ENCODE measurements at places on chromosomes 5 and 9.

DNA sequence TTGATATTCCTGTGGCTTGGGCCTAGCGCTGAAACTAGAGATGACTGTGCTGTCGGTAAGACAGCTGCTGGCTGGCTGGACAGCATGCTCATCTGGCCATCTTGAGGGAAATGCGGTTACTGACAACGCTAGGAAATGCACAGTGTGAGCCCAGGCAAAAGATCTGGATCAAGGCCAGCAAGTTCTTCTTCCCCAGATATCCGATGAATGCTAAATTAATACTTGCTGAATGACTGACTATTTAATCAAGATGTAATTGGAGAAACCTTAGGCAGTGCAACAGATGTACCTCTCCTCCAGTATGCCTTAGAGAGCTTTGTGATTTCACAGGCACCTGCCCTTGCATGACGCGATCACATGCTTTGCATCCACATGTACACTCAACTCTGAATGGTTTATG, 659.1 kb downstream of the EFNA5 start:
- no peak for DNase-seq

DNA sequence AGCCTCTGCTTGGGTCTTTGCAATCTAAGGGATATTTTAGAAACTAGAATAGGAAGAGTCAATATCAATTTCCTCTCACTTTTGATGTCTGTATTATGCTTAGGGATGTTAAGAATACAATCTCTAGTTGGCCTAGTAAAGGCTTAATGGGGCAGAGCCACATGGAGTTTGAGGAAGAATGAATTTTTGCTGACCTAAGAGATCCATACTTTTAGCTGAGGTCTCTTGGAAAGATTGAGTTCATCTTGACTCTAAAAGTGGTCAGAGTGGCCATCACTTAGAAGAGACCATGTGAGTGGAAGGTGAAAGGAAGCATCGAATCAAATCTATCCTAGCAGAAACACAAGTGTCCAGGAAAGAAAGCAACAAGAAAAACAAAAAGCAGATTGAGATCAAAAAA, 92.2 kb upstream of the SLC28A3 start:
- no peak for DNase-seq

GRCh38 chr9:72524820-72525540, 3.6 kb downstream of the TMC1 start:
- DNase-seq = peak; percentile 97

- DNase-seq = no peak
Measured at GRCh38 chr5:150503977-150504620, 3.8 kb upstream of the NDST1 start.
